Stimulated activated CD4-positive, alpha-beta T cell treated with anti-CD3 and anti-CD28 coated beads, Interleukin-1b, Interleukin-23, amount 100 ng/mL, for 1 hour (primary cell): ENCODE measurements at places on chromosomes 3 and 15.

DNA sequence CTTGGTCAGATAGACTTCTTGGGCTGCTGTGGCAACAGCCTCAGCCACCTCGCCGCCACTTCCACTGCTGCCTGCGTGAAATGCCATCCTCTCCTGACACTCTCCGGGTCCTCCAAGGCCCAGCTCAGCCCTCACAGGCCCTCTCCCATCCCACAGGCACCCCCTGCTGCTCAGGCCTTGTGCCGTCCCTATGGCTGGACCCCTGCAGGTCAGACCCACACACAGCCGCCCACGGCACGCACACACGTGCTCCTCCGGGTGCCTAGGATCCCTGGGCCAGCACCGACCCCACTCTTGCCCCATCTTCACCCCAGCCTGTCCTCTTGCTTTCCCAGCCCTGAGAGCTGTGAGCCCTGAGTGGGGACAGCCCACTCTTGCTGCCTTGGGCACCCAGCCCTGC lies 19.7 kb downstream of the CFAP100 start:
- no peak for DNase-seq

- DNase-seq: no peak
Measured at GRCh38 chr15:71660501-71660900, 149.9 kb upstream of the NR2E3 start.

DNA sequence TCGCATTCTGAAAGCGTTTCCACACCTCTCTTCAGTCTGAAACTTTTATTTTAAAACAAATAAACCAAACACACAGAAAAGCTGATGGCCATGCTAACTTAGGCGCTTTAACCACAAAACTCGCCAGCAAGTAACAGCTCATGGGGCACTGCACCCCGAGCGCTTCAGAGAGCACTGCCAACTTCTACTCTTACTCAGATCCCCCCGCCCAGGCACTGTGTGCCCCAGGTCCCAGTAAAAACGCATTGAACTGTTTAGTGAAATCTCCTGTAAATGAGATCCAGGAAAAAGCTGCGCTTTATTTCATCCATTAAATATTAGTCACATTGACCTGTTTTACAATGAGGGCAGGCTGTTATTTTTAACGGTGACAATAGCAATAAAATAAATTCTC lies 99.7 kb downstream of the LRIG1 start:
- no peak for DNase-seq

- DNase-seq: no peak
Measured at GRCh38 chr3:153232851-153233271, 70.8 kb downstream of the RAP2B start.
